ENCODE measurements at places on chromosomes 6 and 20.
A peak's percentile ranks its signal among the peaks of the same experiment; 100 is the strongest.

- DNase-seq: peak; percentile 42
Measured at GRCh38 chr6:34154668-34155447, 9.0 kb upstream of the GRM4 start.

- no peak for DNase-seq
Measured at GRCh38 chr20:63768591-63769515, 29.3 kb downstream of the SLC2A4RG start.

GRCh38 chr6:7312616-7313504 is at the start of gene SSR1:
TSS of gene SSR1 (minus strand) at chr6:7313199. CDS start at chr6:7313120, 79 bp downstream.
- DNase-seq: peak; percentile 93

GRCh38 chr6:89145956-89146717 is at the start of gene PM20D2:
TSS of gene PM20D2 (plus strand) at chr6:89146055. CDS start at chr6:89146145, 90 bp downstream.
- DNase-seq: peak; percentile 60

GRCh38 chr6:28953039-28953584 is 29.3 kb upstream of the TRIM27 start:
- peak; percentile 25 for DNase-seq

DNA sequence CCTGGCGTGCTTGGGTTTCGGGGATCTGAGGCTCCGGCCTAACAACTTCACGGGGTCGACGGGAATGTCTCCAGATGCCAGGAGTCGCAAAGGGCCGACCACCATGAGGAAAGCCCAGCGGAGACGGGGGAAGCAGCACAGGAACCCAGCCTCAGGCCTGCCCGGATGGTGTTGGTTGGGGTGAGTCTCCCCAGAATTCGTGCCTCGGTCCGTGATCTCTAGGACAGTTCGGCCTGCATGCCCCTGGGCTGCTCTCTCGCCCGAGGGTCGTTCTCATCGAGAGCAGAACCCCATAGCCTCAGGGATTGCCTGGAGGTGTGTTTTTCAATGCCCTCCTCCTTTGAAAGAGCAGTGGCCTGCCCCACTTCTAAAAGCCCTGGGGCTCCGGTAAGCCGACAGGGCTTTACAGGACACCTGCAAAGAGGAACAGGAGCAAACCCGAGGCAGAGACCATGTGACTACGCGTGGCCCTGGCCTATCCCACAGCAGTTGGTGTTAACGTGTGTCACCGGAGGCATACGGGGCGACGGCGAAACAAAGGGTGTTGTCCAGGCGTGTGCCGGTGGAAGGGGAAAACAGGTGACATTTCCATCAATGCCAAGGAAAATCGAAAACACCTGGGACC is 973.1 kb upstream of the DEFB115 start:
- DNase-seq: no peak

GRCh38 chr6:98539741-98540140 is 294.6 kb upstream of the POU3F2 start:
- no peak for DNase-seq

DNA sequence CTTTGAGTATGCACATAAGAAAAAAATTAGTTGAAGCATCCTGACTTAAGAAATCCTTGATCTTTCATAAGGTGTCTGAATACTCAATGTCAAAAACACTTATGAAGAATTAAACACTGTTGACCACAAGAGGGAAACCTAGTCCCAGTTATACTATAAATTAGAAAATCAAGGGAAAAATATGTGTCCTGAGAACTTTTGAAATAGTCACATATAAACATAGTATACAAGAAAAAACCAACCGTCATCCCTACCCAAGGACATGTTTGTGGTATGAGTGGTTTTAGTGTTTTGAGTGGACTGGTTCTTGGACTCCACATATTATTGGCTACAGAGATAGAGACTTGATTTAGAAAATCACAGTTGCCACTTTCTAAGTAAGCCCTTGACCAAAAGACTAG is 7.6 kb upstream of the HLA-DRA start:
- DNase-seq: no peak

- DNase-seq: no peak
Measured at GRCh38 chr6:33965766-33966165, 162.0 kb upstream of the MLN start.

DNA sequence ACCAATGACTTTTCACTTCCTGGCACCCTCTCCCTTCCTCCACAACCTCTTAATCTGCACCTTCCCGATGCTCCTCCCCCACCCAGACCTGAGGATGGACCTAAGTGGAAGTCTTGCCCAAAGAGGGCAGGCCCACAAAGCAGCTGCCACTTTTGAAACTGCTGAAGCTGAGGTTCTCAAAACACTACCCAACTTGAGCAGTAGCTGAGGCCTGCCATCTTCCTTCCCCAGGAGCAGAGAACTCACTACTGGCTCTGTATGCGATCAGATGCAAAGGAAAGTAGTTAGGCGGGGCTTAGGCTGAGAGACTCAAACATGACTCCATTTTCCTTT is 1.5 kb downstream of the HM13 start:
- DNase-seq: no peak

DNA sequence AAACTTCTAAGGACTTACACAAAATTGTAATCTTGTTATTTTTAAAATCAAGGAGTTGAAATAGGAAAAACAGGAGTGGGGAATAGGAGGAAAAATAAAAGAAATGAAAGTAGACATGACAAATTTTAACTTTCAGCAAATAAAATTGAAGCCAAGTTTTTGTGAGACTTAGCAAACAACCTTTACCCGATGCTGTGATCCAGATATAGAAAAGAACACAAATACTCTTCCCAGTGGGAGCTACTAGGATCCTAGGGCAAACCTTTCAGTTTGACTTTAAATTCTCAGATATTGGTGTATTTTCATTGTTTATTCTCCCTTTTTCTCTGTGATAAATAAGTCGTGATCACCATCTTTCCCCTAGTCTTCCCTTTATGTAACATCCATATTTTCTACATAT is 968.7 kb upstream of the CITED2 start:
- no peak for DNase-seq

GRCh38 chr20:10253780-10254179 is 35.1 kb downstream of the SNAP25 start:
- DNase-seq: no peak

DNA sequence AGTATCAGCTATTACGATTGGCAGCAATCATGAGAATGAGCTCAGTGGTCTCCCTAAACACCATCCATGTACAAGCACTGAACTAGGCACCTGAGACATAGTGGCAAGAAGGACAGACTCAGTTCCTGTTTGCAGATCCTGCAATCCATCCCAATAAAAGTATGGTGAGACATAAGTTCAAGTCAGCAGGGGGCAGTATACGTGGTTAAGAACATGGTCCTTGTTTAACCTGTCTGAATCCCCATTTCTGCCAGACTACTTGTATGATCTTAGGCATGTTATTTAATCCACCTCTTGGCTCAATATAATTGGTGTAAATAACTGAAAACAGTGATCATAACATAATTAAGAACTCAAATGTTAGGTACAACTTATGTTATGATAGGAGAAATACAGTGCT is 33.2 kb upstream of the PNISR start:
- DNase-seq: no peak

DNA sequence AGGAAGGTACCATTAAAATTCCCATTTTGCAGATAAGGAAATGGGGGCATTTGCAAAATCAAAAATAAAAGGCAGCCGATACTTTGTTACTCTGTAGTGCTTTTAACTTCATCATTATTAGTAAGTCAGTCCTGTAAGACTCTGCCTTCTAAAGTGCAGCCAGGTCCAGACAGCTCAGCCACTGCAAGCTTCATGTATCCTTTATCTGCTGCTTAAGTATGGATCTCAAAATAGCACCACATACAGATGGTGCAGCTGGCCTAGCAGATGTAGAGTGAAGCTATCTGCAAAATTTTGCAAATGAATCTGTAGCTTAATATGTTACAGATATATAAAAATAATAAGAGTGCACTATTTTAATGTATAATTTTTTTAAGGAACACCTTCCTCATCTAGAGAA is 53.4 kb downstream of the NUS1 start:
- DNase-seq: no peak

DNA sequence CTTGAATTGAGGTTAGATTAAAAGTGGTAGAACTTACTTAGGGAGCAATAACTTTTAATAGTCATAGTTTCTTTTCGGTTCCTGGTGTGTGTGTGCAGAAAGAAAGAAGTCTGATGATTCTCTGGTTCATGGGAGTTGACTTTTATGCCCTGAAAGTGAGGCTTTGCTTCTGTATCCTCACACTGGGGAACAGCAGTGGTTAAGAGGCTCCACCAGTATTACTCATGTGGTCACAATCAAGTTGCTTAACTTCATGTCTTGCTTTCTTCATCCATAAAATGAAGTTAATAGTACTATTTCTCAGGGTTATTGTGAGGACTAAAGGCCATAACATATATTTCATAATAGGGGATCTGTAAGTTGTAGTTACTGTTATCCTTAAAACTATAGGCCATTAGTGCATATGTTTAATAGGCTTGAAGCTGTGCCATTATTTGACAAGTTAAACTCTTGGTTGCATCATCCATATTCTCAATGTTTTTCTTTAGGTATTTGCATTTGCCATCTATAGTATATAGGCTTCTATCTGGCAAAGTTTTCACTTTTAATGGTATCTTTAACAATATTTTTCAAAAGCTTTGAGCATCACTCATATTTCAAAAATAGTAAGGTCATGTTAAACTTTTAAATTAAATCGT is 262.4 kb downstream of the PLCB1 start:
- DNase-seq: no peak

DNA sequence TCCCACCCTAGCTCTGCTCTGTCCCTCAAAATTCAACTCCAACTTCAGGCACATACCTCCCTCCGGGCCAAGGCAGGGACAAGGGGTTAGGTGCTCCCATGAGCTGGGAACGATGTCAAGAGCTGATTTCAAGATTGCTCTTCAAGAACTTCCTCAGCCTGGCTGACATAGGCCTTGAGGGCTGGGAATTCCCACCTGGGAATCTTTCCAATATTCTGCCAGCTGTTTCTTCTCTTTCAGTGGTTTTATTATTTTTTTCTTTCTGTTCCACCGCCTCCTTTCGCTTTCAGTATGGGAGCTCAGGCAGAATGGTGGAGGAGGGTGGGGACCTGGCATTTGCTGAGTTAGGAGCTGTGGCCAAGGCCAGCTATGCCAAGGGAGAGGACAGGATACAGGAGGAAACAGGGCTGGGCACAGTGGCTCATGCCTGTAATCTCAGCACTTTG is 33.7 kb downstream of the SRSF3 start:
- DNase-seq: no peak

GRCh38 chr6:77511860-77512259 is 48.6 kb upstream of the HTR1B start:
- no peak for DNase-seq

DNA sequence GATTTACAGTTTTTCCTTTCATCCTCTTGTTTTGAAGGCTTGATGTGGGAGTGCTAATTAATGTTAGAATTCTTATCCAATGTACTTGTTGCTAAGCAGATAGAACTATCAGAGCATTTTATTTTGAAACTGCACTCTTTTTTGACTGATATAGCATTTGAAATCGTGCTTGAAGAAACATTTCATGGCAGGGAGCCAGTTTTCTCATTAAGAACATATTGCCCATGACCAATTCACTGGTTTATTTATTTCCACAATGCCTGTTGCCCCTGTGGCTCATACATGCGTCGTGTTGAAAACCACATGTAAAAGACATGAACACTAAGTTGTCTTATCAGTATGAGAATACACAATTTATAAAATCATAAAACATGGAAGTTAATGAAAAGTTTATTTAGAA is 479.7 kb upstream of the FLRT3 start:
- no peak for DNase-seq

DNA sequence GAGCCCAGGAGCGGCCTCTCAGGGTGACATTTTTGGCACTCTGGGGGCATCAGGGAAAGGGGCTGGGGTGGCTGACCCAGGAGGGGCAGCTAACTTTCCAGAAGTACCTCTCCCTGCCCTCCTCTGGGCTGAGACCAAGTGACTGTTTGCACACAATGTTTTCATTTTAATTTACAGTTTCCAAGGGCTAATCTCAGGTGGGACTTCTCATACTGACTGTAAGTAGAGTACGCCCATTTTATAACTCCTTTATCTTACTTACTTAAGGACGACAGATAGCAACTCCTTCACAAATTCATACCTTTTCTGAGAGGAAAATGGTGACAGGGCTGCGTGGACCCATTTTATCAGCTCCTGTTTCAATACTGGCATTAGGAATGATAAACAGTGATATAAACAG is 172.9 kb upstream of the EXOC2 start:
- no peak for DNase-seq

GRCh38 chr6:36358226-36358915 is 21.7 kb upstream of the BNIP5 start:
- no peak for DNase-seq

DNA sequence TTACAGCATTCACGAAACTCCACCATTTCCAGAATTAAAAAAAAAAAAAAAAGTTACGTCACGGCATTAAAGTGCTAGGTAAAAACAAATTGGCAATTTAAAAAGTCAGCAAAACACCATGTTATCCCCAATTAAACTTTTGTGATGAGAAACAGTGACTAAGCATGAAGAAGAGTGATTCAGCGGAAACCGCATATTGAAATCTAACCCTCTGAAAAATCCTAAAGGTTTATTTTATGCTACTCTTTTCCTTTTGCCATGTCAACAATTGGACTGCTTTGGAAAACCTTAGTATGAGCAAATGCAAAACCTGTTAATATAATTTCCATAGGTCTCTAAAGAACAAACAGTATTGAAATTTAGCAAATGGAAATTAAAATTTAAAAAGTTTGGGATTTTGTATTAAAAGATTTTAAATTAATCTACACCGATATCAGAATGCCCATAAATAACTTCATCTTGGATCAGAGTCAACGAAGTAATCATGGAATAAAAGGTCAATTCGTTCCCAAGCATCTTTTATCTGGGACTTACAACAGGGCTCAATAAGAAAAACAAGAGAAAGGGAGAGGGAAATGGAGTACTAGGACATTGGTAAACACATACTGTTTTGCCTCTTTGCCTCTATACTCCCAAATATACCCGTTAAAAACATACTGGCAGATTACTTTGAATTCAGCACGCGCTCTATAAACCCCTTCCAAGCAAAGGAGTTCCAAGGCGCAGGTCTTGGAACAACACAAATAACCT is 1.1 kb downstream of the FBXO30 start:
- no peak for DNase-seq

- no peak for DNase-seq
Measured at GRCh38 chr20:17875106-17875980, 93.3 kb downstream of the SNX5 start.

GRCh38 chr6:151004383-151005024 is 139.0 kb downstream of the MTHFD1L start:
- DNase-seq: no peak

- no peak for DNase-seq
Measured at GRCh38 chr6:154138793-154139192, 99.8 kb downstream of the OPRM1 start.

All from stimulated activated CD8-positive, alpha-beta memory T cell treated with anti-CD3 and anti-CD28 coated beads, Interleukin-12 subunit alpha, Interleukin-12 subunit beta, amount 100 ng/mL, for 4 hours (primary cell).